NCI-H460 (cell line): ENCODE measurements at places on chromosomes 1 and 21. TPM values are rescaled to one million over a fixed set of nuclear protein-coding genes. Genes with fewer than 3 reads are reported as not detected.

F5 gene
- not detected in 2 replicates for total RNA-seq

IFNLR1 gene
- total RNA-seq = 2.6 and 3.2 TPM in 2 replicates

LY9 gene
- total RNA-seq = not detected in 2 replicates

APP gene
- 247 and 320 TPM in 2 replicates for total RNA-seq

FLG2 gene
- total RNA-seq = under 0.01 TPM in 1 of 2 replicates, not detected in the other

PARS2 gene
- total RNA-seq = 4.8 and 5.4 TPM in 2 replicates

PGBD5 gene
- not detected in 2 replicates for total RNA-seq

CA6 gene
- total RNA-seq = not detected in 2 replicates

DNA sequence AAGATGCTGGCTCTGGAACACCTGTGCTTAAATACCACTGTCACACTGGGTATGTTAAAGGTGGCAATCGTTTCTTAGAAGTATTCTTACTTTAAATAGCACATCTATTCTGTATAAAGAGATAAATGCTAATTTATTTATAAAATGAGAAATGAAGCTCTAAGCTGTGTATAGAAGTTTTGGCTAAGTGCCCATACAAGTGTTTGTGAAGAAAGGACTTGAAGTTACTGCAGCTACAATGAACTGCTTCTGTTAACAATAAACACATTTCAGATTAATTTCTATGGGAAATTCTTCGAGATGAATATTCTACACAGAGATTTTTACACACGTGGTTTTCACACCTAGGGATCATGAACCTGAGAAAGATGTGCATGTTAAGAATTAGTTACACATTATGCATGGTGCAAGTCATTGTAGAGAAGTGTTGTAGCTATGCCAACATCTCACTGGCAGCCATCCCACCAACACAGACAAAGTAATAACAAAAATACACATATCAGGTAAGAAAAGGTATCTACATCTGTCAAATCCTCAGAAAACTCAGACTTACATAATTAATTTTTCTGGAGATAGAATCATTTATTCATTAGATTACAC is 16.2 kb downstream of the COL24A1 start:
- no peak for DNase-seq

DNA sequence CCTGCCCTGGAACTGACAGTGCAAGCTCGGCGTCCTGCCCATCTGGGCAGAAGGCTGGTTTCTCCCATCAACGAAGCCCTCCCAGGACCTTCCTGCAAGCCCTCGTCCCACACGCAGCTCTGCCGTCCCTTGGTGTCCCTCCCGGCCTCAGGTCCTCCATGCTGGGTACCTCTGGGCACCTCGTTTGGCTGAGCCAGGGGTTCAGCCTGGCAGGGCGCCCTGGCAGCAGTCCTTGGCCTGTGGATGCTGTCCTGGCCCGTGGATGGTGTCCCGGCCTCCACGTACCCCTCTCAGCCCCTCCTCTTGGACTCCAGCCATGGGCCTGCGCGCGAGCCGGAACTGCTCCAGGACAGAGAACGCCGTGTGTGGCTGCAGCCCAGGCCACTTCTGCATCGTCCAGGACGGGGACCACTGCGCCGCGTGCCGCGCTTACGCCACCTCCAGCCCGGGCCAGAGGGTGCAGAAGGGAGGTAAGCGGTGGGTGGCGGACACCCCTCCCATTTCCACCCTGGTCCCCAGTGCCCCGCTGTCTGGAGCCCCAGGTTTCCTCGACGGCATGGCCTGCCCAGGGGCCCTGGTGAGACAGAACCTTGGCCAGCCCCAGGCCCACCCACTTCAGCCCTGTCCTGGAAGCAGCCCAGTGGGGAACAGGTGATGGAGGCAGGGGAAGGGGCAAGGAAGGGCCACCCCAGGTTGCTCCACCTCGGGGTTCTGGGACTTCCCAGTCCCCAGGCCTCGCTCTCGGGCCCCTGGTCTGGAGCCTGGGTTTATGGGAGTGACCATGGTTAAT is 3.5 kb downstream of the TNFRSF14 start:
- no peak for DNase-seq

DNA sequence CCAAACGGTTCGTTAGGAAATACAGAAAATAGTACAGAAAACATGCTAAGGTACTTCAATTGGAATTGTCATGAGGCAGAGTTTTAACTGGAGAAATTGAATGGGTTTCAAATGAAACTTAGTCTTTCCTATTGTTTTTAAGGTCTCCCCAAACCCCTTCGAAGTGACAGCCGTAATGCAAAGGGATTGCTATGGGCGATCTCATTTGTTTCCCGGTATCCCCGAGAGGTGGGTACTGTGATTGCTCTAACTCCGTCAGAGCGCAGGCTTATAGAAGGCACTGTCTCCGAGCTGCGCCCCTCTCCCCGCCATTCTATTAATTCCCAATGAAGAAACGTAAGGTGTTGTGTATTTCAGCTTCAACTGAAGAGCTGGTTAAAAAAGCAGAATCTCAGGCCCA is 22.0 kb upstream of the RNF187 start:
- no peak for DNase-seq

- DNase-seq = no peak
Measured at GRCh38 chr1:203450479-203451149, 25.0 kb upstream of the PRELP start.

- no peak for DNase-seq
Measured at GRCh38 chr1:26015358-26015757, 6.2 kb upstream of the EXTL1 start.

GRCh38 chr1:151960780-151961513 is 32.7 kb downstream of the S100A10 start:
- DNase-seq = no peak

DNA sequence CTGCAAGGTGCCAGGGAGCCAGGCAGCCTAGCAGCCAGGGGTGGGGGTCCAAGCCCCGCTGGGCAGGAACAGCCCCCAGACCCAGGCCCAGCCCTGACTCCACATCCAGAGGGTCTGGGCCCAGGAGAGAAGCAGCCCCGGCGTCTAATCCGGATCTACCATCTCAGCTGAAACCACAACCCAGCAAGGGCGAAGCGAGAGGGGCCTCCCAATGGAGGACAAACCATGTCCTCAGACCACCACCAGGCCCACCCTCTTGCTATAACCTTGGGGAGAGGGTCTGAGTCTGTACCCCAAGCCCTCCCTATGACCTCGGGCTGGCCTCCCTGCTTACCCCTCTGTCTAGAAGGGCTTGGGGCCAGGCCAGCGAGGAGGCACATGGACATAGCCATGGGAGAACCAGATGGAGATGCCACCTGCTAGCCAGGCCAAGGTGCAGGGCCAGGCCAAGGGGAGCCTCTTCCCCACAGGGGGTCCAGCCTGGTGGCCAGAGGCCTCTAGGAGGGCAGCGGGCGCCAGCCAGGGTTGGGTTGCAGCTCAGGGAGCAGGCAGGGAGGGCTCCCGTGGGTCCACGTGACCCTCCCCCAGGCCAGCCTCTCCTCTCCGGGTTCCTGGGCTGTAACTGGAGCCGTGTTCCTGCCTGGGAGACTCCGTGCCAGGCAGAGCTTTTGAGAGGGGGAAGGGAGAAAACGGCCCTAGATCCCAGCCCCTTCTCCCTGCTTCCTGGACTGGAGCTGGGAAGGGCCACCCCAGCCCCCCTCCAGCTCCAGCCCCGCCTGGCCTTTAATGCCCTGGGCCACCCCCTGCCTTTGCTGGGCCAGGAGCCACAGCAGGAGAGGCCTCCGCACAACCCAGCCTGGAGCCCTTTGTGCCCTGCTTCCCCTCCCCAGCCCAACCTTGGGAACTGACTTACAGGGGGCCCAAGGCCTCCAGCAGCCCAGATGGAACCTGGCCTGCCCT is 2.5 kb downstream of the WNT9A start:
- no peak for DNase-seq

- no peak for DNase-seq
Measured at GRCh38 chr1:152108882-152109222, 6.4 kb downstream of the TCHH start.

DNA sequence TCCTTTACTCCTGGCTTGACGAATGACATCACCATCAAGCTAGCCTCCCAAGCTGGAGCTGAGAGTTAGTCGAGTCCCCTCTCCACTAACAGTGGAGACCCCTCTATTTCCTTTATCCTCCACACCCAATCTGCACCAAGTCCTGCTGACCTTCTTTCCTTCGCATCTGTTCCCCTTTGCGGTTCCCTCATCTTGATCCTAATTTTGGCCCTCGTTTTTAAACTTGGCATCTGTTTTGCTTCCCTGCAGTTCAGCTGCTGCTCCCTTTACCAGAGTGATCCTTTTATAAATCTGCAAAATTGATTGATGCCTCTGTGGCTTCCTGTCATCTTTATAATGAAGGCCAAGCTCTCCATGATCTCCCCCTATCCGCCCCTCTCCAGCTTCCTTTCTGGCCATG is 49.0 kb upstream of the TSPAN2 start:
- no peak for DNase-seq

GRCh38 chr1:11736746-11737639 is 1.1 kb downstream of the AGTRAP start:
- no peak for DNase-seq

DNA sequence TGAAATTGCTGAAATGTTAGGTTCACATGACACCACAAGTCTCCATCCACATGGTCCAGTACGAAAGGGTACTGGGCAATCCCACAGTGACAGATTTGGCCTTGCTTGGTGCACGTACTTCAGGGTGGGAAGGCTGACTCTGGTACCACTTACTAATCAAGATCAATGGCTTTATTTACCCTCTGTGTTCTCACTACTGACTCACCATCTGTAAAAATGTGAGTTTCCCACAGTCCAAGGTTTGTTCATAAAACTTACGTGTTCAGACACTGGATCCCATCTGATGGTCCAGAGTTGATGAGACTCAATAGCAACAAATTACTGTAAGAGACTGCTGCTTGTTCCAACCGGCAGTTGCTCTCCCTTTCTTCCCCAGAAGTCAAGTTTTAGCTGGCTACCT is 231.7 kb downstream of the LMX1A start:
- no peak for DNase-seq
